ENCODE measurements at places on chromosomes 3 and 15.
A peak's percentile ranks its signal among the peaks of the same experiment; 100 is the strongest.

GRCh38 chr3:39752019-39752637, 57.3 kb upstream of the MYRIP start:
- no peak for DNase-seq

GRCh38 chr3:138338811-138339210, 9.2 kb upstream of the NME9 start:
- no peak for DNase-seq

DNA sequence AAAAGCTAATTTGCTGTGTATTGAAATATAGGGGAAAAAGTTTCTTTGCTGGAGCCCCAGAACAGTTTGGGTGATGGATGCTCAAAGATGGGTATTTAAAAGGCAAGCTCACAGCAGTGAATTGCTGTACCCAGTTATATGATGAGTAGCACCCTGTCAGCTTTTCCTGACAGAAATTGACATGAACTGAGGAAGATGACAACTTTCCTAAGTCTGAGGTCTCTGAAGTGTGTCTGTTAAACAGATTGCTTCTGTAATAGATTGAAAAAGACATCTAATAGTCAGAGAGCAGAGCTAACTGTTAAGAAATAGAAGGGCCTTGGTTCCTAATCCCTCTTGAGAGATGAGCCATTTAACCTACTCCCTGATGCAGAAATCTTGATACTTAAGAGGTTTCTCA, 1278.0 kb upstream of the ALCAM start:
- DNase-seq: no peak

DNA sequence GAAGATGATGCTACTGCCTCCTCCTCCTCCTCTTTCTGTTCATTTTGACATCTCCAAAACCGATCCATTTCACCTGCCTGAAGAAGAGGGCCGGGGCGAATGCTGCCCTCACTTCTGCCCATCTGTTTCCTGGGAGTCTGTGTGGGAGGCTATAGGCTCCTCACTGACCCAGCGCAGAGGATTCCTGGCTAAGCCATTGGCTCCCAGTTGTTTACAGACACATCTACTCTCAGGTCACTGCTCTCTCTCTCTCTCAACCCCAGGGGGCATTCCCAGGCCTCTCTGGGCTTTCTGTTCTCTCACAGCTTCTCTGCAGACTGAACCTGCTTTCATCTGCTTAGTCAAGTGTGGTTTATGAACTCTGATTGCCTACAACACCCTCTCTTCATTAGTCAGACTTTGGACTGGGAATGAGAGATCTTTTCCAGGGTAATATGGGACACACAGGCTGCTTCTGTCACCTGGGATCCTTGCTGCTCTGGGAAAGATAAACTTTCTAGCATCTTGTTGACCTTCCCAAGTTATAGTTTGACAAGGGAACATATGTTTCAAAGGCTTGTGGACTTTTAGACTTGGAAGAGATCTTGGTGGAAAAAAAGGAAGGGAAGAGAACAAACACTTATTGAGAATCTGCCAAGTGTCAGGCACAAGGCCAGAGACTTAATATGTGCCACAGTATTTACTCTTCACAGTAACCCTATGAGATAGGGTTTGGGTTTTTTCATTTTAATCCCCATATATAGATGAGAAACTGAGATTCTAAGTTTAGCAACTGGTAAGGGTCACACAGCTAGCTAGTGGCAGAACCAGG, 30.2 kb upstream of the USP3 start:
- peak; percentile 43 for DNase-seq

DNA sequence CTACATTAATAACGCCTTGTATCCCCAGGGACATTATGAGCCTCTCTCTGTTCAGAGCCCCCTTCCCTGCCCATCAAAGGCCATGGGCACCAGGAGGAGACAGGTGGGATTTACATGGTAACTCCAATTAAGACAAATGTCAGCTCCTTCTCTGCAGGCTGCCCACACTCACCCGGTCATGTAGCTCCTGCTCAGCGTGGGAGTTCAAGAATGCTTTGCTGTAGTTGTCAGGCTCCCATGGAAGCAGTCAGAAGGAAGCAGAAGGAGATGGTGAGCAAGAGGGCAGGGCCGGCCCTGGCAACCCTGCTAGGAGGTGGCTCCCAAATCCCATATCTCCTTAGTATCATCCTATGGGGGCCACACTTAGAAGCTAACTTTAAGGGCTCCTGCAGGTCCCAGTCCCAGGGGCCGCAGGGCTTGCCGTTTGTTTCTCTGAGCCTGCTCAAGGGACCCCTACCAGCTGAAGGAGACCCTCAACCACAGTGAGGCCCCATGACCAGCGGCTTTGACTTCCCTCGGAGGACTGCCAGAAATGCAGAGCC, 218.4 kb upstream of the TLE3 start:
- no peak for DNase-seq

GRCh38 chr15:101562428-101563059, 73.0 kb upstream of the PCSK6 start:
- DNase-seq: no peak

- no peak for DNase-seq
Measured at GRCh38 chr3:33250712-33251111, 26.5 kb upstream of the FBXL2 start.

GRCh38 chr3:186187401-186188275, 78.7 kb upstream of the ETV5 start:
- no peak for DNase-seq

DNA sequence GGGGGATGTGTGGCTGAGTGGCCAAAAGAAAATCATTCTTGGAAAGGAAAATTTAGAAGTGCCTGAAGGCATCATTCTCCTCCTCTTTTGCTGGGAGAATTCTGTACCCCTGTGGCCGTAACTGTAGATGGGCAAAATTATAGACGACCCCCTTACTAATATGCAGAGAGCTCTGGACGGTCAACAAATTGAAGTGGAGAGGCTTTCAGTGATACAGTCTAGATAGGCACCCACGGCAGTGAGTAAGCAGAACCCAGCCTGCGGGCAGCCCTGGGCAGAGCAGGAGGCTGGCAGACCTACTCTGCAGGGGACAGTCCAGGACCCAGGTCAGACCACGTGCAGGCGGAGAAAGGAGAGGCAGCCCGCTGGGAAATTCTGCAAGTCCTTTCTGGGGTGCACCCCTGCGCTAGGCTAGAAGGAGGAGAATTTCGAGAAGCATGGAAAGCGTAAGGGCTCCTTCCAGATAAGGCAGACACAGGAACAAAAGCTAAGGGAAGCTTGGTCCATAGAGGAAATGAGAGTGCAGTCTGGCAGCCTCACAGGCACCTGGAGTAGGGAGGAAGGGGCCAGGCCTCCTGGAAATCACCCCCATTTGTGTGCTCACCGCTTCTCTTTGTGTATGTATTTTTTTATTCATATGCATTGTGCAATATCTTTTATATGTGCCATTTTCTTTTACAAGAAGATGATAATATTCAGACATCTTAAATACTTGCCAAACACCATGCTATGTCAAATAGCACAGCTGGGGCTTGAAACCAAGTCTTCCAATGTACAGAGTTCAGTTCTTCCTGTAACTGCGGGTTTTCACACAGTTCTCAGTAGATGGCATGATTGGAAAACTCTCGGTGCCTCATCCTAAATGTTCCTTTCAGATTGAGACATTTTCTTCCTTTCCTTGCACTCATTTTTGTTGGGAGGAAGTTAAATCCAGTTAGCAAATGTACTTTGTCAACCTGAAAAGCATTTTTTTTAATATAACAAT, 40.2 kb downstream of the LRRK1 start:
- DNase-seq: no peak

- DNase-seq: no peak
Measured at GRCh38 chr3:15092686-15093085, 6.3 kb downstream of the RBSN start.

DNA sequence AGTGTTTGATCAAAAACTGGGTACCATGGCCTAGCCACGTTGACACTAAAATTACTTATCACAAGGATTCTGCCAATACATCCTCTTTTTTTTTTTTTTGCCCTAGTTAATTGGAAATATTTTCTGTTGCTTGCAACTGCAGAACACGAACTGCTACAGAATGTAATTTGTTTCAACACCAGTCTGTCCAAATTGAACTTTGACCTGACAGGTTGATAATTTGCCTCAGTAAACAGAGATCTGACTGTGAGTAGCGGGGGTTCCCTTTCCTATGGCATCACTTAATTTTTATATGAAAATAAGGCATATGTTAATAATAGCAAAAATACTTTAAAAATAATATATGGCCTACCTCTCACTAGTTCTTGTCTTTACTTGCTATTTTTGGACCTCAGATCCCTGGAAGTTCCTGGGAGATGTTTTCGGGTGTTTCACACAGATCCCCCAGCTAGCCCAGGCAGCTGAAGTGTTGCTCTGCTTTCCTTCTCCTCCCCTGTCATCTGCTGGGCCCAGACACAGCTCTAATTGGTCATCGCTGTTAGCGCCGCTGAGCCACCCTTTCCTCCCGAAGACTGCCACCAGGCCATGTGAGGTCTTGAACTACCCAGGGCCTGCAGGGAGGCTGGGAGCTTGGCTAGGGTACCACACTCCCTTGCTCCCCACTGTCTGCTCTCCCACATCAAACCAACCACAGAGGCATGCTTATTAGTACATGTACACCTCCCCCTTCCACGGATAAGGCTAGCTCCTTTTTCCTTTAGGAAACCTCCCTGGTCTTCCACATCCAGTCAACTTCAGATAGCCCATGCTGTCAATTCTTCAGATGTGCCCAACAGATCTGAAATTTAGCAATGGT, 89.8 kb upstream of the RNF7 start:
- no peak for DNase-seq

DNA sequence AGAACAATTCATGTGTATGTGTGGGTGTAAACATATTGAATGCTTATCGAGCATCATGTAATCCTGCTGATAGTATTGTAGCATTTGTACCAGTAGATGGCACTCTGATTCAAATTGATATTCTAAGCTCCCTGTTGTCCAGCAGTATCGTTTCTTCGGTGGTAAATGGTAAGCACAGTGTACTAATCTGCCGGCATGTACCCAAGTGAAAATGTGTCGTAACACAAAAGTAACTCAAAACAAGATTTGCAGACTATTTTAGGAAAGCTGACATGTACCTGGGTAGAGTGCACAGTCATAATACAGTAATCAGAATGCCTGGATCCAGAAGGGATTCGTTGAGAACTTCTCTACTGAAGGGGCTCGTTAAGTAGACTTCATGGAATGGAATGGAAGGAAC, 31.7 kb upstream of the MNS1 start:
- DNase-seq: no peak

- no peak for DNase-seq
Measured at GRCh38 chr3:30286007-30286669, 320.3 kb upstream of the TGFBR2 start.

- no peak for DNase-seq
Measured at GRCh38 chr15:68787609-68788263, 33.0 kb downstream of the ANP32A start.

DNA sequence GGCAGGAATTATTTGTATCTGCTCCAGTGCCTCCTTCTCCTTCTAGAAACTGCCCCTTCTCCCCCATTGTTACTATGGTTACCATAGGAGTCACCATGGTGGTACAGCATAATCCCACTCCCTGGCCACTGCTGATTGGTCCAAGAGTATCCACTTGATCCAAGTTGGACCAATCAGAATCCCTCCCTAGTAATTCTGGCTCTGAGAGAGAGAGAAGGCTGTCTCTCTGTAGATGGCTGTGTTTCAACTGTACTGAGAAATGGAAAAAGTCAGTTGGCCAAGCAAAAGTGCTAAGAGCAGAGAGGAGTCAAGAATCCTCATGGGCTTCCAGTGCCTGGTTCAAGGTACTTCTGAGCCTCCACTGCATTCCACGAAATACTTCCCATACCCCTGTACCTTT, 120.6 kb upstream of the SPATA12 start:
- no peak for DNase-seq

GRCh38 chr3:28936154-28936553, 344.7 kb upstream of the RBMS3 start:
- DNase-seq: no peak

DNA sequence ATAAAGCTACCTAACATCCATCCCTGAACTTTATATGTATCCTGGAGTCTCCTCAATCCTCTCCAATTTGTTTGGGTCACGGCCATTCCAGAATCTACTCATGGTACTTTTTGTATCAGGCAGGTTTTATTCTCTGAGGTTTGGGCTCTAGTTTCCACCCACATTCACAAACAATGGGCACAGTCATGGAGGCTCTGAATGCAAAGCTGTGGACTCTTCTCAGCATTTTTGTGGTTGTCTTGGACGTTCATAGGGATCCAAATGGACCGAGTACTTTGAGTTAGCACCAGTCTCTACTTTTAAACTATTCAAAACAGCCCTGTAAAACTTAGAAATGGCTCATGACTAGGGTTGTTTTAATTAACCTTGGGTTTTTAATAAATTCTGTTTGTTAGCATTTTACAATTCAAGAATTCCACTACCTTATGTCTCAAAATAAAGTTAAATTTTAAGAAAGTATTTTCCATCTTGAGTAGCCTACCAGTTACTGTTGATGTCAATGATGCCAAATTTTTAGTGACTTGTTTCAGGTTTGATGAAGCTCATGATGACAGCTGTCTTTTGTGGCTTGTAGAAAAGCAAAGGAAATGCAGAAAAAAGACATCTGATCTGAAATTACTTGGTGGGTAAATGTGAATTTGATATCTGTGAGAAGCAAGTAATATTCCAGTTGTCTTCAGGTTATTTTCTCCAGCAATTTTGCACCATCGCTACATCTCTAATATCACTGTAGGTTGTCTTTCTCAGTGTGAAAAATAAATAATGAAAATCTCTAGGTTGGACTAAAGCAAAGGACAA, 275.7 kb upstream of the THBS1 start:
- no peak for DNase-seq

GRCh38 chr3:126859415-126860246, 123.3 kb upstream of the PLXNA1 start:
- no peak for DNase-seq

GRCh38 chr3:44568561-44568960, 13.6 kb downstream of the ZKSCAN7 start:
- no peak for DNase-seq

DNA sequence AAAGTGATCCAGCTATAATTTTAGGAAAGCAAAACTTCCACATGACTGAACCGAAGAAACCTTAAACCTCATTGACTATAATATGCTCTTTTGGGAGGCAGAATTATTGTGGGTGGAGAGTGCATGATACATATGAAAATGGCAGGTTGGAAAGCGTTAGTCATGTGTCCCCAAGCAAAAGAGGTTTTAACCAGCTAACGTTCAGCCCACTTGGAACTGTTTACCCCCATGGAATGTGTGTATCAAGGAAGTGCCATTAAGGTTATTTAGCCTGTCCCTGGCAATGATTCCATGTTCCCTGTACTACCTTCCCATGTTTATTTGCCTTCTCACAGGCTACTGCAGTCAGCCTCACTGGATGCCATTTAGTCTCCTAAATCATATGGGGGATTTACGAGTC, 44.1 kb upstream of the LRRC58 start:
- DNase-seq: no peak

DNA sequence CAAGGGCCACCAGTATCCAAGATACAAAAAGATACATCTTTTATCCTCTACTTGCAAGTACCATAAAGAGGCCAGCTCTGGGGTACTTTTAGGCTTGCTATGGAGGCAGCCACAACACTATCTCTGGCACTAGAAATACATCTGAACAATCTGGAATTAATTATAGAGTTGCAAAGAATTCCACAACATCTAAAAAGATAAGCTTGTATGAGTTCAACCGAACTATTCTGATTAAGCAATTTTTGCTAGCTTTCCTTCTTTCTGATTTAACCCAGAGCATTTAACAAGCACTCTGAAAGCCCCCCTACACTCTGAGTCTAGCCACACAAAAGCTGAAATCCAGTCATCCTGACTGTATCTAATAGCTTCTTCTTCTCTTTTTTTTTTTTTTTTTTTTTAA, 95.4 kb downstream of the FRMD5 start:
- DNase-seq: no peak

Data from activated T-helper 1 cell treated with anti-CD3 and anti-CD28 coated beads, Interleukin-2, amount 50 U/mL, for 16 hours (primary cell).